ENCODE measurements at places on chromosomes 2 and 18.

GRCh38 chr18:24937639-24938275 is 414.2 kb downstream of the ZNF521 start:
- DNase-seq: no peak

DNA sequence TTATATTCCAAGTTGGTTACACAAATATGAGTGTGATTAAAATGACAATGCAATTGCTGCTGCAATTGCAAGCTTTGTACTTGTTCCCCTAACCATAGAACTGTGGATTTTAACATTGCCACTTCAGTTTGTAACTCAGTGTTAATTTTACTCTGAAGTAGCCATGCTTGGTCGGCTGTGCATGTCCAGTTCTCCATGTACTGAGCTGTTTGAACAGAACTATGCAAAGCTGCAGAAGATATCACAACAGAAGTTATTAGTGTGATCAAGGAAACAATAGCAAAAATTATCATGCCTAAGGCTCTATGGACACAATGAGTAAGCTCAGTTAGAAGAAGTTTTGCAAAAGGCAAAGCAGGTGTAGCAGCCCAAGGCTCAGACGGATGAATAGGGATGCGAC is 45.3 kb downstream of the CXCR4 start:
- no peak for DNase-seq

DNA sequence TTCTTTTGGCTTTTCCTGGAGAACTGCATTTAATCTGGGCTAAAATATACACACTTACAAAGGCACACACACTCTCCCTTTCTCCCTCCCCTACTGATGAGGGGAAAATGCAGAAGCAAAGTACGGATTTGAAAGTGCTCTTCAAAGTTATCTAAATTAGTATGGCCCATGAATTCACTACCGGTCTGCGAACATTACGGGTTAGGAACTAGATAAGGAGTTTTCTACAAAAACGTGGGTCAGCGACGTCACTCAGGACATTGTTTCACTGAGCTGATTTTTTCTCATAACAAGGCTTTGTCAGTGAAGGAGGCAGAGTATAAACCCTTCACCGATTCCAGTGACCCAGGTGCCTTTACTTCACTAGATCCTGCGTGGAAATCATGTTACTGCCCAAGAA is 47.3 kb downstream of the COA5 start:
- DNase-seq: no peak

- no peak for DNase-seq
Measured at GRCh38 chr18:2400701-2401196, 170.6 kb downstream of the METTL4 start.

- DNase-seq: no peak
Measured at GRCh38 chr2:24509840-24510239, 18.8 kb downstream of the NCOA1 start.

DNA sequence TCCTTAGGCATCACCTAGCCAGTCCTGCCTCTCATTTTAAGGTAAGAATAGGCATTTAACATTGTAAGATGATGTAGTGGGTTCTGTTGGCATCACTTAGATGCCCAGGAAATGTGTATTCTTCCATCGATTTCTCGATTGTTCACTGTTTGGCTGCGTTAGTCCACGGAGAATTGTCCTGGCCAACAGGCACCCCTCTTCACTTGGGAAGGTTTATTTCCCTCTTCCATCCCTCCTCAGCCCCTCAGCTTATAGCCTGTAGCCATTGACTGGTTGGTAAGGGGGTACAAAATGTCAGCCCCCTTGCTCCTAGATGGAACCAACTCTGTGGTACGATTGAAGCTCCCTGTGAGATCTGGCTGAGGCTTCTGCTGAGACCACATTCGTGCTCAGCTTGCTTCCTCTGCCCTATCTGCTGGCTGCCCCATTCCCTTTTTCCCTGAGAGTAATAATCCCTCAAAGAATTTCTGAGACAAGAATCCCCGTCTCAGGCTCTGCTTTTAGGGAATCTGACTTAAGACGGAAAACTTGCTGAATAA is 43.4 kb downstream of the PLEKHA3 start:
- no peak for DNase-seq

DNA sequence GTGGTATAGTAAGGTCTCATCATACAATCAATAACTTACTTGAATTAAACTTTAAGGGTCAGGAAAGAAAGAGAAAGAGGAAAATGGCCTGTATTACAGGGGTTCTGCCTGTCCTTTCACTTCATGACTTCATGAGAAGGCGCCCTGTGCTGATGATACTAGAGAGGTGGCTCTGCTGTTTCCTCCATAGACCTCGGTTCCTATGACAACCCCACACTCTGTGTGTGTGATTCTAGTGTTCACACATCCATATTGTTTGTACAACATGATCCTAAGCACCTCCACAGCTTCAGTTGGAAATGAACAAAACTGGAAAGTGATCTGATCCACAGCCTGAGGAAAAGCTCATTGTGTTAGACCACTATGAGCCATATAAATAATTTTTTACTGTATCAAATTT is 7.0 kb upstream of the REEP1 start:
- DNase-seq: no peak

GRCh38 chr2:107334306-107334705 is 448.3 kb upstream of the ST6GAL2 start:
- no peak for DNase-seq

GRCh38 chr2:102418421-102418961 is 4.5 kb upstream of the IL18RAP start:
- no peak for DNase-seq

Measured in stimulated activated CD8-positive, alpha-beta memory T cell treated with anti-CD3 and anti-CD28 coated beads, Interleukin-7, amount 100 ng/mL, for 1 hour (primary cell).